ENCODE measurements at places on chromosomes 2 and 18. TPM values are rescaled to one million over a fixed set of nuclear protein-coding genes. Genes with fewer than 3 reads are reported as not detected.

- no peak overlapping the region for H3K4me3 ChIP-seq
- H3K4me1 ChIP-seq, result no peaks in the 10 kb centered on the region
- H3K36me3 ChIP-seq, result no peaks in the 10 kb centered on the region
- H3K27me3 ChIP-seq, result no peaks in the 10 kb centered on the region
Observed at GRCh38 chr2:212124598-212124997, 414.0 kb downstream of the ERBB4 start.

- no peaks in the 10 kb centered on the region for H3K27me3 ChIP-seq
- no peak overlapping the region for H3K27ac ChIP-seq
- H3K4me3 ChIP-seq, result no peak overlapping the region
- H3K4me1 ChIP-seq, result peaks cover 13% of the 10 kb centered on the region
- no peak for DNase-seq
- peaks cover 19% of the 10 kb centered on the region for H3K36me3 ChIP-seq
Observed at GRCh38 chr2:15630121-15630977, 38.7 kb downstream of the DDX1 start.

DNA sequence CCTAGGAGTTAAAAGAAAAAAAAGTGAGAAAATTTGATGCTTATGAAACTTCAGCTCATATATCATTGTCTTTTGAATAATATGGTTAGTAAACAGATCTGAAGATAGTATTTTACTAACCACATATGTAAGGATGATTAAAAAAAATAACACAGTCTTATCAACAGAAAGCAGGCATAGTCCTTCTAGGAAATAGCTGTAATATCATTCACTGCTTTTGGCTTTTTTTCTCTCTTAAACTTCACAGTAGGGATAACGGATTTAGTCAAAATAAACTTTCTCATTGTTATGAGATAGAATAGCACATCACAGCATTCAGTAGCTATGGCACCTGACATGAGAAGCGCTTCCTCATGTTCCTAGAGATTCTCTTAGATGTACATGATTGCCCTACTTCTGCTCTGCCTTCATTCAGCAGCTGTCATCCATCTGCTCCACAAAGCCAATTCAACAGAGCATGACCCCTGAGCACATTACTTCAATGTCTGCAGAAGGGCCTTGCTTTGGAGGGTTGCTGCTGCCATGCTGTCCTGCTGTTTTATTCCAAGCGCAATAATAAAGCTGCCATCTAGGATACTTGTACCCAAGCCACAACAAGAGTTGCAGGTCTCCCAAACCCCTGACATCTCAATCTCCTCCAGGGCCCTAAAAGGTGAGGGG lies 67.0 kb downstream of the TTC21B start:
- no peak overlapping the region for H3K4me3 ChIP-seq
- peaks cover 12% of the 10 kb centered on the region for H3K36me3 ChIP-seq
- H3K27ac ChIP-seq, result no peak overlapping the region
- no peak for DNase-seq

GRCh38 chr2:171522052-171522787 lies at the start of gene CYBRD1:
CYBRD1 (plus strand) TSS chr2:171522474; CDS start chr2:171522546, 72 bp downstream.
- no peaks in the 10 kb centered on the region for H3K36me3 ChIP-seq
- peaks cover 7% of the 10 kb centered on the region for H3K4me1 ChIP-seq
- DNase-seq, result peak; percentile 50
- no peaks in the 10 kb centered on the region for H3K27me3 ChIP-seq
- peak within 1 kb of the TSS; percentile 94 for H3K27ac ChIP-seq

- H3K4me3 ChIP-seq, result no peak overlapping the region
- no peaks in the 10 kb centered on the region for H3K4me1 ChIP-seq
- H3K27ac ChIP-seq, result no peak overlapping the region
- H3K27me3 ChIP-seq, result no peaks in the 10 kb centered on the region
- no peaks in the 10 kb centered on the region for H3K36me3 ChIP-seq
Observed at GRCh38 chr2:168685600-168686451, 116.6 kb upstream of the NOSTRIN start.

DNA sequence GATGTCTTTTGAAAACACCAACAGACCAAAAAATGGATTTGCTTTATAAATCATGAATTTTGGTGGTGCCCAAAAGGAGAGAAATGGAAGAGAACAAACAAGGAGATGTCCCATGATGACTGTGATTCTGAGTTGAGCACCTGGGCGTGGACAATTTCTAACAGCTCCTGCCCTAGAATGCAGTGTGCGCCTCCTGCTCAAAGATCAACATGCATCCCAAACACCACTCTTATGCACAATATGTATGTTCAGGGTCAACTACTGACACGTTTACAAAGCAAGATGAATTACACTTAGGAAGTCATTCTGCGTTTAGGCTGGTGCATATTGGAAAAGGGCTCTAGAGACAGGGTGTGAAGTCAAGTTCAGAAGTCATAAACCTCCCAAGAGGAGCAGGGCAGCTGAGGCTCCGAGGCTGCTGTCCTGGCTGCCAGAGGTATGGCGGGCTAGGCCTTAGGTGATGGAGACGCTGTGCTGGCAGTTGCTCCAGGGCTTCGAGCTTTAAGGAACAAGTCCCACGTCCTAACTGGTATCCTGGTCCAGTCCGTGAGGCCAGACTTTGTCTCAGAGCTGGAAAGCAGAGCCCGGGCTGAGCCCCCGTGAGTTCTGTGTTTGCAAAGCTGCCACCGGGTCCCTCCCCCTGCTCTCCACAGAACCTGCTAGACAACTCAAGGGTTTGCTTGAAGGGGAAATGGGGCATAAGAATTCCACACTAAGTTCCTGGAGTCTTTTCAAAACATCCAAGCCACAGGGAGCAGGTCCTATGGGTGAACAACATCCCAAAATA lies 74.0 kb downstream of the ZNF516 start:
- no peak for DNase-seq
- no peaks in the 10 kb centered on the region for H3K36me3 ChIP-seq
- no peak overlapping the region for H3K4me3 ChIP-seq

GRCh38 chr2:102764083-102764482 lies 2.3 kb downstream of the TMEM182 start:
- no peaks in the 10 kb centered on the region for H3K36me3 ChIP-seq
- no peak overlapping the region for H3K4me3 ChIP-seq
- no peak overlapping the region for H3K27ac ChIP-seq
- no peaks in the 10 kb centered on the region for H3K27me3 ChIP-seq
- no peak for DNase-seq
- no peaks in the 10 kb centered on the region for H3K4me1 ChIP-seq

DNA sequence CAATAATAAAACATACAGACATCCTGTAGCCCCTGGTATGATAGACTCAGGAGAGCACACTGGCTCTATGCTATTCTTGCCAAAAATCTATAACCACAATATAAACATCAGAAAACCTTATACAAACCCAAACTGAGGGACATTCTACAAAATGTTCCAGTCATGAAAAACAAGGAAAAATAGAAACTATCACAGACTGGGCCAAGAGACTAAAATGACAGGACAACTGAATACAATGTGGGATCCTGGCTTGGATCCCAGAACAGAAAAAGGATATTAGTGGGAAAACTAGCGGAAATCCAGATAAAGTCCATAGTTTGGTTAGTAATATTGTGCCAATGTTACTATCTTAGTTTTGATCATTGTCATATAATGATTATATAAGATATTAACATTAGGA lies 29.6 kb upstream of the EPAS1 start:
- no peak overlapping the region for H3K27ac ChIP-seq
- peaks cover 4% of the 10 kb centered on the region for H3K4me1 ChIP-seq
- DNase-seq, result no peak
- H3K27me3 ChIP-seq, result no peaks in the 10 kb centered on the region

DNA sequence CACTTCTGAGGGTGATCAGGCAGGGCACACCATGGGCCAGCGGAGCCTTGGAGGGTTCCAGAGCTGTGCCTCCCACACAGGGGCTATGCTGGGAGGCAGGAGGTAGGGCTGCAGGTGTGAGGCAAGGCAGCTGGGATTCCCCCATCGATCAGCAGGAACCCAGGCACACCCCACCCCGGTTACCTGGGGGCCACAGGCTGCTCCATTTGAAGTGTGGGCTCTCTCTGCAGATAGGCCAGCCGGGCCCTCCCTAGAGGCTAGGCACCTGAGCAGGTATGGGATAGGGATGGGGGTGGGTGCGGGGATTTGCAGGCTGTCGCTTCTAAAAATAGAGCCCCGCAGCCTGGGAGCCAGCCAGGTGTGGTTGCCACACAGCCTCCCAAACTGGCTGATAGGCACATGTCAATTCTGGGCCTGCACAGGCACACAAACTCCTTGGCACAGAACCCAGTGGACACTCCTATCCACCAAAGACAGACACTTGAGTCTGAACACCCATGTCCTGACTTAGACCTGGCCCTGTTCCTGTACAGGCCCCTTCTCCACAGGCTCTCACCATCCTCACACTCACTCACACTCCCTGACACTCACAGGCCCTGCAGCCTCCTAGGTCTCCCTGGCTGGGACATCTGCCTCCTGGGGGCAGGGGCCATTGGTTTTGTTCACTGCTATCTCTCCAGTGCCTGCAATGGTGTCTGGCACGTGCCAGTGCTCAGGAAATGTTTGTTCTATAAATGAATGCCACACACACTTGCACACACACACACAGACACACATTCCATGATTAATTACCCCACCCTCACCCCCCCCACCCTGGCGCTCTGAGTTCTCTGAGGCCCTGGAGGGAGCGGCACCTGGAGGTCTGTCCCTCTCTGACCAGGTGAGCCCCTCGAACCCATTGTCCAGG lies 73.4 kb downstream of the ZFP36L2 start:
- no peak overlapping the region for H3K27ac ChIP-seq
- no peak for DNase-seq
- H3K27me3 ChIP-seq, result no peaks in the 10 kb centered on the region
- H3K4me3 ChIP-seq, result no peak overlapping the region
- H3K4me1 ChIP-seq, result peaks cover 23% of the 10 kb centered on the region

DNA sequence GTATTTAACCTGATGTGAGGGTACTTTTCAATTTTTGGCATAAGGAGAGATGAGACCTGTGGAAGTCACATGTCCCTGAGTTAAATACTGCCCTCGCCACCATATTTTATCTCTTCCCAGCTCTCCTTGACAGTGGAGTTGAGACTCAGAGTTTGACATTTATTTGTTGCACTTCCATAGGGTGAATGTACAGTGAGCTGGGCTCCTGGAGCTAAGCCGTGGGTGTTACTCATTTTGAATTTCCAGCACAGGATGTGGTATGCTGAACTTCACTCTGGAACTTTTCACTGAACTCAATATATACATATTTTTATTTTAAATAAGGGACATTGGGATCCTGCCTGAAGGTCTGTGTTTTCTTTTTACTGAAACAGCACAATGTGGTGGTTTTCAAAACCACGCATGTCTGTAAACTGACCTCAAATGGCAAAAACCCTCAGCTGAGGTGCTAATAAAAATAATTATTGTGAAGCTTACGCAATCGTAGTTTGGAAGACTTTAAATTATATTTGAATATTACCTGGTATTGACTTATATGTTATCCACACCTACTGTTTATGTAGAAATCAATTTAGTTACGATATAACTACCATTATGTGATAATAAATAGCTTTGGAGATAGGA lies 12.1 kb downstream of the RNF144A start:
- no peak overlapping the region for H3K27ac ChIP-seq
- H3K4me1 ChIP-seq, result peaks cover 9% of the 10 kb centered on the region
- H3K27me3 ChIP-seq, result no peaks in the 10 kb centered on the region
- no peaks in the 10 kb centered on the region for H3K36me3 ChIP-seq
- no peak overlapping the region for H3K4me3 ChIP-seq

- no peak for DNase-seq
- H3K4me1 ChIP-seq, result peaks cover 6% of the 10 kb centered on the region
- H3K4me3 ChIP-seq, result no peak overlapping the region
- no peak overlapping the region for H3K27ac ChIP-seq
- H3K27me3 ChIP-seq, result no peaks in the 10 kb centered on the region
Observed at GRCh38 chr2:192265751-192266150, 71.0 kb upstream of the TMEFF2 start.

DNA sequence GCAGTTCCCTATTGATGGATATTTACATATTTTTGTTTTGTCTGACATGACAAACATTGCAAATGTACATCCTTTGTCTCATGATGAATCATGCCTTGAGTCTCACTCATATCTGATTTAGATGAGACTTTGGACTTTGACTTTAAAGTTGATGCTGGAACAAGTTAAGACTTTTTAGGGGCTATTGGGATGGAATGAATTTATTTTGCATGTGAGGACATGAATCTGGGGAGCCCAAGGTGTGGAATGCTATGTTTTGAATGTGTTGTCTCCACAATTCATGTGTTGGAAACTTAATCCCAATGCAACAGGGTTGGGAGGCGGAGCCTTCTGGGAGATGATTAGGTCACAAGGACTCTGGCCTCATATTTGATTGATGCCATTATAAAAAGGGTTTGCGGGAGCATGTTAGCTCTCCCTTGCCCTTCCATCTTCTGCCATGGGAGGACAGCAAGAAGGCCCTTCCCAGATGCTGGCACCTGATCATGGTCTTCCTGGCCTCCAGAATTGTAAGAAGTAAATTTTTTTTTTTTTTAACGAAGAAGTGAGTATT lies 29.1 kb upstream of the INO80D start:
- H3K27me3 ChIP-seq, result no peaks in the 10 kb centered on the region
- H3K4me1 ChIP-seq, result no peaks in the 10 kb centered on the region
- no peak overlapping the region for H3K27ac ChIP-seq
- H3K36me3 ChIP-seq, result peaks cover 9% of the 10 kb centered on the region
- H3K4me3 ChIP-seq, result no peak overlapping the region

GRCh38 chr18:10559553-10560451 lies 34.0 kb downstream of the NAPG start:
- H3K36me3 ChIP-seq, result peaks cover 16% of the 10 kb centered on the region

- H3K4me3 ChIP-seq, result no peak overlapping the region
- no peak overlapping the region for H3K27ac ChIP-seq
- no peaks in the 10 kb centered on the region for H3K27me3 ChIP-seq
- no peak for DNase-seq
Observed at GRCh38 chr18:6476880-6477279, 62.2 kb upstream of the L3MBTL4 start.

DNA sequence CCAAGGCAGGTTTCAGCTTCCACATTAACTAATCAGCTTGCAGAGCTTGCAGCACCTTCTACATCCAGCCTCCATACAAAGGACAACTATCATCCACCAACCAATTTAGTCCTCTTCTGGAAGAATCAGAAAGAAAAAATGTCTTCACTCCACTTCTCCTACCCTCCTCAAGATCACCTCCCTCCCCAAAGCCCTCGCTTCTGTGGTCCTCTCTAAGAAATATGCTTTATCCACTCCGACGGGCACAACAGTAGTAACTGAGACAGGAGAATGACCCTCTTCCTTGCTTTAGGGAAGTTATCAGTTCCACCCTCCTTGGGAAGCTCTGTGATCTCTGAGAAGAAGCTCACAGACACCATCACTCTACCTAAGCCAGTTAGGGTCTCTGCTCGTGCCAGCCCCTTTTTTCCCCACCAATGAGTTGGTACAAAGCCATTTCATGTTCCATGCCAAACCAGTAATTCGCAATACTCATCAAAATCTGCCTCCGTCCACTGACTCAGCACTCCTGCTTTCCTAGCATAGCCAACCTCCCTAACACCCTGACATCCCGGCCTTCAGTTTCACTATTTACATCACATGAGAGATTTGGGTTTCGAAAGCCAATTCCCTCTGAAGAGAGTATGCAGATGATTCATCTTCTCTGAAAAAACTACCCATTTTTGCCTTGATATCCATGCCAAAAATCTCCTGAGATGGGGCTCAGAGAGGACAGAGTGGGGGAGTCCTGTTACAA lies 114.1 kb upstream of the PKDCC start:
- no peaks in the 10 kb centered on the region for H3K27me3 ChIP-seq
- H3K4me3 ChIP-seq, result no peak overlapping the region
- no peaks in the 10 kb centered on the region for H3K36me3 ChIP-seq
- peaks cover 8% of the 10 kb centered on the region for H3K4me1 ChIP-seq
- DNase-seq, result no peak
- no peak overlapping the region for H3K27ac ChIP-seq

The SGO2 gene
- 2.6 TPM for total RNA-seq

The SLC9A2 gene
- not detected for total RNA-seq

The BBS5 gene
- 13.6 TPM for total RNA-seq

The IL18R1 gene
- 22.2 TPM for total RNA-seq

The FLACC1 gene
- 11.1 TPM for total RNA-seq

Measured in thoracic aorta (tissue), 2 donors.